Stimulated activated CD4-positive, alpha-beta T cell treated with anti-CD3 and anti-CD28 coated beads, Interleukin-1b, Interleukin-23, amount 100 ng/mL, for 24 hours (primary cell): ENCODE measurements at places on chromosomes 4 and X.

GRCh38 chrX:10278716-10279115 lies 121.9 kb downstream of the CLCN4 start:
- DNase-seq = no peak

- no peak for DNase-seq
Observed at GRCh38 chrX:40749681-40750494, 14.5 kb upstream of the MED14 start.

GRCh38 chr4:130747842-130748241 lies 1651.9 kb downstream of the C4orf33 start:
- DNase-seq = no peak

GRCh38 chr4:142563682-142564291 lies 282.3 kb downstream of the INPP4B start:
- DNase-seq = no peak

GRCh38 chr4:101356928-101357327 lies 9.6 kb upstream of the PPP3CA start:
- DNase-seq = no peak

GRCh38 chr4:125573368-125573767 lies 258.6 kb downstream of the FAT4 start:
- DNase-seq = no peak

DNA sequence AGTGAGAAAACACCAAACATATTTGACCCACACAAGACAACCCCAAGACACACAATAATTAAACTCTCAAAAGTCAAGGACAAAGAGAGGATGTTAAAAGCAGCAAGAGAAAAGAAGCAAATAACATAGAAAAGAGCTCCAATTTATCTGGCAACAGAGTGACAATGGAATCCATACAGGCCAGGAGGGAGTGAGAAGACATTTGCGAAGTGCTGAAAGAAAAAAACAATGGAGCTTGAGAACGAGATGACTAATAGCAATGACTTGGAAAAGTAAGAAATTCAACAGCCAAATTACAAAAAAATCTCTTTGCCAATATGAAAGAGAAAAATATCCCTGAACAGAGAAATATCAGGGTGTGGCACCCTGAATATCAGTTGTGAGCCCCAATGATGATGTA lies 61.6 kb downstream of the MAD2L1 start:
- no peak for DNase-seq

- DNase-seq = no peak
Observed at GRCh38 chrX:110418316-110419235, 59.9 kb downstream of the RTL9 start.

DNA sequence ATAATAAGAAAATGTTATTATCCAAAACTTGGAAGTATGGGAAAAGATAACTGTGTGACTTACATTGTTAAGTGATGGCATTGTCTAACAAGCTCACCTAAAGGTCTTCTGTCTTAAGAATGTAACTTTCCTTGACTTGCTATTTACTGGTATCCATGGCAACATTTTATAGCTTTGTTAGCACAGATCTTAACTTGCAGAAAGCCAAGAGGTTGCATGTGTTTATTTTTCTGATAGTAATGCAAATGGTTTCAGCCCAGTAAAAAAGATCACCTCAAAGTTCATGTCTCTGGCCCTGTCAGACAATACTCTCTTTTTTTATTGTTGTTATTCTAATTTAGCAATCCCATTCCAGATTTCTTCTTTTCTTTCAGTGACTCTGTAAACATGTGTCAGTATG lies 425.3 kb downstream of the SPRY1 start:
- no peak for DNase-seq

DNA sequence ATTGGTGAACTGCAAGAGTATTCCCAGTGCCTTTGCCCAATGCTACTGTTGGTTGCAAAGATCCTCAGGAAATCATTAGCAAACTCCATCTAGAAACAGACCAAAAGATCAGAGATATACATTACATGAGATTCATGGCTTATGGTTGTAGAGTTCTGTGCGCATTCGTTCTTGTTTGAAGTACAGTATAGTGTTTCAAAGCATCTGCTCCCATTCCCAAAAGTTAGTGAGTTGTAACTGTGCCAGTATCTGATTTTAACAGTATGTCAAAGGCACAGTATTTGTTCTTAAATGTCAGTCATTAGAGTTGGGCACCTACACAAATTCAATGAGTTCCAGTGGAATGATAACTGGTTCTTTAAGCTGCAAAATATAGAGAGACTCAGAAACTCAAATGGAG lies 314.7 kb upstream of the ATOH1 start:
- DNase-seq = no peak

DNA sequence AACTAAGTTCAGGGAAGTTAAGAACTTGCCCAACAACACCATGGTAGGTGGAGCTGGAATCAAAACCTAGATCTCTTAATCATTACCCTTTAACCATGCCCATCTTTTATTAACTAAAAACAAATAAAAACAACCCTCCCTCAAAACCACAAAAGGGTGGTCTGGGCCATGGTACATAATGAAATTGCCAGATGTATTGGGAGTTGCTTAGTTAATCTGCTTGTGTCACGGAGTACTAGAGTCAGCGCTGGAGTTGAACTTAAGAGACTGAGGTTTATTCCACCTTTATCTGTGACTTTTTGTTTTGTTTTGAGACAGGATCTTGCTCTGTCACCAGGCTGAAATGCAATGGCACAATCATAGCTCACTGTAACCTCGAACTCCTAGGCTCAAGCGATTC lies 13.3 kb downstream of the LRRC66 start:
- no peak for DNase-seq

GRCh38 chr4:121326597-121326996 lies 54.2 kb downstream of the QRFPR start:
- DNase-seq = no peak

- no peak for DNase-seq
Observed at GRCh38 chr4:150518559-150518958, 63.4 kb upstream of the MAB21L2 start.

- DNase-seq = no peak
Observed at GRCh38 chr4:110589297-110589696, 33.6 kb downstream of the PITX2 start.

DNA sequence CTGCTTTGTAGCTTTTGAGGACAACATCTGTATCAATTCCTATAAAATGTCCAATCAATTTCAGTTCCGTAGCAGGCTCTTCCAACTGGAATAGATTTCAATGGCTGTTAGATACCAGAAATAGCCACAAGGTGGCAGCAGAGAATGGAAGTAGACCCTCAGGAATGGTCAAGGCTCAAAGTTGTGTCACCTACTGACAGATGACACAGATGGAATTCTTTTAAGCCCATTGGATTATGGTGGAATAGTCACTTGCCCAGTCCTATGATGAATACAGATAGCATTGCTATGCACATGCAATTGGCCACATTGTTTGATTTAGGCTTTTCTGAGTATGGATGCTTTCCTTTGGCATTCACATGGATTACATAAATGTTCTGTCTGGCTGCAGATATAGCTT lies 130.4 kb upstream of the RADX start:
- peak; percentile 2 for DNase-seq

- DNase-seq = no peak
Observed at GRCh38 chr4:4425696-4426095, 38.8 kb downstream of the NSG1 start.

GRCh38 chrX:9280831-9281230 lies 184.0 kb upstream of the TBL1X start:
- DNase-seq = no peak

- no peak for DNase-seq
Observed at GRCh38 chr4:139528377-139529005, 27.5 kb downstream of the SETD7 start.

GRCh38 chr4:105350859-105351490 lies 122.9 kb downstream of the PPA2 start:
- DNase-seq = no peak

DNA sequence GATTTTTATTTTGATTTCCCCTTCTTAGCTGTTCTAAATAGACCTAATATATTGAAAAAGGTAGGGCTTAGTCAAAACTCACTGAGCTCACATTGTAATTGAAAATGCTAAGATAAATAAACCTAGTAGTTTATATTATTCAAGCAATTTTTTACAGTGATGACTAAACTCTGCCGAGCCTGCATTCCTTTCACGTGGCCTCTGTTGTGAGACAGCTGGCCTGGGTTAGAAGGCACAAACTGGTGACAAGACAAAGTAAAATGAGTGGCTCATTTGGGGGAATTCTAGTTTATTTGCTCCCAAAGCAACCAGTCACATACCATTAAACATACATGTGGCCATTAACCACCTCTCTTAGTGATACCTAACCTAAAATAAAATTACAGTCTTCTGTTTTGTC lies 169.4 kb upstream of the TEX13C start:
- no peak for DNase-seq

GRCh38 chrX:53716328-53717088 lies 30.0 kb upstream of the HUWE1 start:
- no peak for DNase-seq

DNA sequence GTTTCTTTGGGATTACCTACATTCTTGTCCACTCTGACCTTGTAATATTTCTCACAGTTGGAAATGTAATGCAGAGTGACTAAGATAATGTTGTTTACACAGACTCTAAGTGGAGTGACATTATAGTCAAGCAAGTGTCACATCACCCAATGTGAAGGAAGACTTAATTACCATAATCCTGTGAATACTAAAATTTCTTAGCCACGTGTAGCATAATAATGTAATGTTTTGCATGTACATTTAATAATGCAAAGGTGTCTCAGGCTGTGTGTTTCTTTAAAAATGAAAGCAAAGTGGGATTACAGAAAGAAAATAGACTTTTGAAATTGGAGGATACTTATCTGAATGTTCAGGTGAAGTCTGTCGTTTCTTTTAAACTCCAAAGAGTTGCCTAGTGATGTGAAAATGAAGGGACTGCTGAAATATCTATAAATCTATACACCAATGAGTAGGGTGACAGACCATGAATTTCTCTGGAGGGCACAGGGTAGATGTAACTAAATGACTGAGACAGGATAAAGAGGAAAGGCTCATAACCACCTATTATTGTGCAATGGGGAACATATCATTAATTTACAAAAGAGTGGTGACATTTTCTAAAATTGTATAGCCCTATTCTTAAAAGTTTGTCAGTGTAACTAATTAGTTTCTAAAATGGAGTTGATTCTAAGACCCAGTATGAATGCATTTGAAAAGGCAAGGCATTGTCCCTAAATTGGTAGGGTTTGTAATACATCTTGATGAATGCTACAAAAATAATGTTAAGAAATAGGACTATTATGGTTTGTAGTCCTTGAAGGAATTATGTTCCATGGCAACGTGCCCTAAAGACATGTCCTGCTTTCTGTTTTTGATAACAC lies 235.7 kb downstream of the DACH2 start:
- DNase-seq = no peak

DNA sequence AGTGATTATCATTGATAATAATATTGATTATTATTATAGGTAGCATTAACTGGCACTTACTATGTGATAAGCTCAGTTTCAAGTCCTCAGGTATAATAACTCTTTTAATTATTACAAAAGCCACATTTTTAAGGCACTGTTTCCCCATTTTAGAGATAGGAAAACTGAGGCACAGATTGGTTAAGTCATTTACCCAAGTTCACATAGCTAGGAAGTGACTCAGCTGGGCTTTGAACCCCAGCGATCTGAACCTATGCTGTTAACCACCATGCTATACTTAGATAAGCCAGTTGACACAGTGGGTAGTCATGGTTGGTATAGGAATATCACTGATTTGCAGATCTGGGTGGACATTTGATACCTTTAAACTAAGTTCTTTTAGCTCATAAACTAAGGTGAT lies 110.4 kb downstream of the FRAS1 start:
- no peak for DNase-seq

DNA sequence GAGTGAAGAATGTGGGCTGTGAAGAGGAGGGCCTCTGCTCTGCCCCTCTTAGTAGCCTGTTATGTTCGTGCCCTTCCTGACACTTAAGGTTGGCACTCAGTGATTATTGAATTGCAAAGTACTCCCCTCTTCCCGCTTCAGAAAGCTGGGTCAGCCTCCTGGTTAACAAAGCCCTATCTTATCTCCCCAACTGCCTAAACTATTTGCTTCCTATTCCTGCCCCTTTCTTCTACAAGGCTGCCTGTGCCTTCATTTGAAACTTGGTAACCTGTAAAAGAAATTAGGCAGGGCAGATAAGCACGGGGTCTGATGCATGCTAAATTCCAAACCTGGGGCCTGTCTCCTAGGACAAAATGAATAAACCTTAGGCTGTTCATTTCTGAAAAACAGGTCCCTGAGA lies 23.1 kb upstream of the TMEM150C start:
- DNase-seq = no peak

DNA sequence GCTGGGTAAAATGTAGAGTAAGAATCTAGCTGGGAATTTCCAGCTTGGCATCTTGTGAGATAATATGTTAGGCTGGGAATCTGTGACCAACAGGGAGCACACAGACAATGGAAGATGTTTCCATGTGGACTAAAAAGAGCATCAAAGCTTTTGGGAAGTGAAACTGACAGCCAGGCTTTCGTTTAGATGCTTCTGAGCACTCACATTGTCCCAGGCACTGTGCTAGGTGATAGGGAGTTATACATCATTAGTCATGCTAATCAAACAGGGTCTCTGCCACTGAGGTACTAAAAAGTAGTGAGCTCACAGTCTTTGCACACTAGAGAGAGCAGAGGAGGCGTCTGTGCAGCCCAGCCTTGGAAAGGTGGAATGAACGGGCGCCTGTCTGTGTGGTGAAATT lies 101.9 kb upstream of the SCOC start:
- DNase-seq = no peak
